ENCODE measurements at places on chromosomes 2 and 18.
A peak's percentile ranks its signal among the peaks of the same experiment; 100 is the strongest.

GRCh38 chr2:131488306-131489205 lies 3.6 kb downstream of the MZT2A start:
- peak overlapping the region; percentile 75 for H3K27ac ChIP-seq
- H3K4me1 ChIP-seq: peaks cover 12% of the 10 kb centered on the region
- peaks cover 3% of the 10 kb centered on the region for H3K36me3 ChIP-seq

- no peak overlapping the region for H3K27ac ChIP-seq
- H3K36me3 ChIP-seq: no peaks in the 10 kb centered on the region
- no peaks in the 10 kb centered on the region for H3K4me1 ChIP-seq
- no peaks in the 10 kb centered on the region for H3K27me3 ChIP-seq
These were observed 242.6 kb upstream of the KCNJ3 start for GRCh38 chr2:154455866-154456265.

- DNase-seq: no peak
- H3K4me3 ChIP-seq: peak overlapping the region; percentile 68
- H3K36me3 ChIP-seq: no peaks in the 10 kb centered on the region
- peaks cover 17% of the 10 kb centered on the region for H3K4me1 ChIP-seq
These were observed 31.0 kb upstream of the SLC3A1 start for GRCh38 chr2:44244135-44244871.

GRCh38 chr18:10397004-10397403 lies 57.4 kb upstream of the APCDD1 start:
- H3K27ac ChIP-seq: no peak overlapping the region
- H3K4me1 ChIP-seq: no peaks in the 10 kb centered on the region
- no peak overlapping the region for H3K4me3 ChIP-seq
- peaks cover 27% of the 10 kb centered on the region for H3K27me3 ChIP-seq
- DNase-seq: no peak

GRCh38 chr2:237691029-237691907 lies 63.9 kb downstream of the LRRFIP1 start:
- H3K4me3 ChIP-seq: peak overlapping the region; percentile 88
- H3K36me3 ChIP-seq: peaks cover 8% of the 10 kb centered on the region
- H3K27ac ChIP-seq: peak overlapping the region; percentile 99
- H3K4me1 ChIP-seq: peaks cover 63% of the 10 kb centered on the region

- no peak overlapping the region for H3K4me3 ChIP-seq
- no peak overlapping the region for H3K27ac ChIP-seq
- no peaks in the 10 kb centered on the region for H3K27me3 ChIP-seq
- H3K4me1 ChIP-seq: peaks cover 5% of the 10 kb centered on the region
- no peak for DNase-seq
These were observed 58.0 kb downstream of the DTNB start for GRCh38 chr2:25615386-25615785.

GRCh38 chr18:13813271-13813849 lies 10.6 kb upstream of the MC5R start:
- peaks cover 41% of the 10 kb centered on the region for H3K27me3 ChIP-seq
- DNase-seq: peak; percentile 29
- H3K4me3 ChIP-seq: no peak overlapping the region
- H3K27ac ChIP-seq: no peak overlapping the region
- H3K36me3 ChIP-seq: no peaks in the 10 kb centered on the region
- H3K4me1 ChIP-seq: peaks cover 6% of the 10 kb centered on the region

GRCh38 chr2:99880148-99880963 lies 262.0 kb downstream of the AFF3 start:
- no peak overlapping the region for H3K4me3 ChIP-seq
- H3K36me3 ChIP-seq: no peaks in the 10 kb centered on the region
- H3K4me1 ChIP-seq: no peaks in the 10 kb centered on the region
- DNase-seq: no peak
- H3K27me3 ChIP-seq: peaks cover 10% of the 10 kb centered on the region

DNA sequence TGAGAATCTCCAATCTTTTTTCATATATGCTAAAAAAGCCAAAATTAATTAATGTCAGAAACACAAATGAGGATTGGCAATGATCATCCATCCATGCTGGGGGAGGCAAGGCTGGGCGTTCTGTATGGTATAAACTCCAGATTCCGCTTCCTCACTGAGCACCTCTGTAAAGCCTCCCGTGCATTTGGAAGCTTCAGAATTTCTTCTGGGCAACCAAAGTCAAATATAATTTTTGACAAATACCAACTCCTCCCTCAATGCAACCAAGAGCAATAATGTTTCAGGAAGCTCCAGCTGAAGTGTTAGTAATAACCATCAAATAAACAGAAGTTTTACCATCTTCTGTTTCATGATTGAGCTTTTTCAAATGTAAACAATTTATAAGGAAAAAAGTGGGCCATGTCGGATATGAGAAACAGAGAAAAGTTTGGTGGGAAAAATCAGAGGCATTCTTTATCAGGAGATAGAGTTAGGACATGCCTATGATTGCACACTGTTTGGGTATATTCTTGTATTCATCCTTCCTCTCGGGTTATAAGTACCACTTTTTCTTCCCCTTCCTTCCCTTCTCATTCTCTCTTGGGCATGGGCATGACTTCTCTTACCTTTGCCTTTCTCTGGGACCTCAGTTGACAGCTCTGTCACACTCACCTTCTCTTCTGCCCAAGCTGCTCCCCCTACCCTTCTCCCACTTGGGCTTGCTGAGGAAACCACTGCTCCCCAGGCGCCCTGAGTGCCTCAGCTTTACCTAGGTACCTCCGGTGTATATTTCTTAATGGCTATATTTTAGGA lies 149.5 kb upstream of the ZEB2 start:
- DNase-seq: no peak
- peaks cover 30% of the 10 kb centered on the region for H3K27me3 ChIP-seq
- H3K36me3 ChIP-seq: peaks cover 2% of the 10 kb centered on the region
- no peak overlapping the region for H3K27ac ChIP-seq
- no peak overlapping the region for H3K4me3 ChIP-seq

DNA sequence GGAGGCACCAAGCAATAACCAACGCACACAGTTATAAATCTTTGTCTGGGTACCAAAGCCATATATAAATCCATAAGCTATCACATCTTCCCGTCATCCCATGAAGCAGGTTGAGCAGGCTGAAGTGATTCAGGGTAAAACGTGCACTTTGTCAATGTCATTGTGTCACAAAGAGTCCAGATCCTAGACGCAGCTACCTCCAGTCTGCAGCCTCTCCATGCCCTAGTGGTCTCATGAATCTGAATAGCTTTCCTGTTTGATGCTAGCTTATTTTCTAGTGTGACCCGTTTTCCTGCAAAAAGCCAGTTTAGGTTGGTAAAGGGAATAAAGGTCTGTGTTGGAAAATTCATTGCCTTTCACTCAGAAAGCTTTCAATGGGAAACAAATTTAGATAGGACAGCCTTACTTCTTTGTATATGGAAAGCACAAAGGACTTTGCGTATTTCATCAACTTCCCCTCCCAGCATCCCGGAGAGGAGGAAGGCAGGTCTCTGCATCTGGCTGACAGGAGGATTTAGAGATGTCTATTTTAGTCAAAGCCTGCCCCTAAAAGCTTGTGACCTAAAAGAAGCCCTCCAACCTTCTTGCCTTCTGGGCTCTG lies 222.3 kb upstream of the ARL4C start:
- peaks cover 54% of the 10 kb centered on the region for H3K27me3 ChIP-seq
- H3K27ac ChIP-seq: no peak overlapping the region
- no peaks in the 10 kb centered on the region for H3K36me3 ChIP-seq
- no peak overlapping the region for H3K4me3 ChIP-seq

GRCh38 chr2:88074854-88075292 lies 7.2 kb downstream of the SMYD1 start:
- peak overlapping the region; percentile 29 for H3K27ac ChIP-seq
- DNase-seq: no peak
- peaks cover 25% of the 10 kb centered on the region for H3K27me3 ChIP-seq
- no peaks in the 10 kb centered on the region for H3K4me1 ChIP-seq
- H3K36me3 ChIP-seq: no peaks in the 10 kb centered on the region

- no peaks in the 10 kb centered on the region for H3K36me3 ChIP-seq
- DNase-seq: no peak
These were observed 430.0 kb upstream of the TNP1 start for GRCh38 chr2:217289907-217290280.

GRCh38 chr2:104371087-104371781 lies 482.7 kb upstream of the POU3F3 start:
- DNase-seq: no peak
- H3K36me3 ChIP-seq: no peaks in the 10 kb centered on the region
- no peak overlapping the region for H3K4me3 ChIP-seq
- H3K27ac ChIP-seq: no peak overlapping the region

GRCh38 chr2:160613466-160614153 lies 120.0 kb upstream of the RBMS1 start:
- DNase-seq: no peak
- no peak overlapping the region for H3K27ac ChIP-seq
- H3K36me3 ChIP-seq: no peaks in the 10 kb centered on the region
- peaks cover 5% of the 10 kb centered on the region for H3K4me1 ChIP-seq
- H3K4me3 ChIP-seq: no peak overlapping the region

DNA sequence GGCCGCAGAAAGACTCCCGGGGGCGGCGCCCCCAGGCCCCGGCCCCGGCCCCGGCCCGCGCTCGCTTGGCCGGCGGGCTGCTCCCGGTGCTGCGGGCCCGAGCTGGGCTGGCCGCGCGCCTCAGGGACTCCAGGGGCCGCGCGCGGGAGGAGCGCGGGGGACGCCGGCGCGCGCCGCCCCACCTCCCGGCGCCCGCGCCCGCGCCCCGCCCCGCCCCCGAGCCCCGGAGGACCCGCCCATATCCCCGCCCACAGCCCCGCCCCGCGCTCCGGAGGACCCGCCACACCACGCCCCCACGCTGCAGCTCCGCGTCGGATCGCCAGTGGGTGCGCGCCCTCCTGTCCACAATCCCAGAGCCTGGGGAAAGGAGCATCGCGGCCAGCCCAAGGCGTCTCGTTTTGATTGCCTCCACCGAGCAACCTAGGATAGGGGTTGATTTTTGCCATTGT lies at the start of gene PARD6G:
Gene PARD6G (minus strand): TSS at position 122 of the 449 bp plus-strand sequence. CDS start 166 bp downstream, outside the sequence.
- peak within 1 kb of the TSS; percentile 84 for H3K4me3 ChIP-seq
- peaks cover 4% of the 10 kb centered on the region for H3K36me3 ChIP-seq
- peak; percentile 46 for DNase-seq

DNA sequence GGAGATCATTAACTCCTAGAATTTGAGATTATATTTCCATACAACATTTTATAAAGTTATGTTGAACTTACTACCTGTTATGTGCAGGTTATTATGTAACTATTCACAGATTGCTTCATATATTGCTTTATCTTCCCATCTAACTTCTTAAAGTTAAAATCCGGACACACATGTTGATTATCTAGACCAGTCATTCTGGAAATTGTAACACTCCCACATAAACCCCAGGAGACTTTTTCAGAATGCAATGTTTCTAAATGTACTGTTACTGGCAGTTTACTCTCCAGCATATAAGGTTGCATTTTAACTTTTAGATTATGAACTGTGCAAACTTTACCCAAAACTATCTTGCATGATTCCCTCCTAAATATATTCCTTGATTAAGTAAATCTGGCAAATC lies 70.5 kb upstream of the FAM117B start:
- H3K36me3 ChIP-seq: no peaks in the 10 kb centered on the region
- no peak overlapping the region for H3K4me3 ChIP-seq
- no peaks in the 10 kb centered on the region for H3K4me1 ChIP-seq
- H3K27me3 ChIP-seq: no peaks in the 10 kb centered on the region
- H3K27ac ChIP-seq: peak overlapping the region; percentile 32

DNA sequence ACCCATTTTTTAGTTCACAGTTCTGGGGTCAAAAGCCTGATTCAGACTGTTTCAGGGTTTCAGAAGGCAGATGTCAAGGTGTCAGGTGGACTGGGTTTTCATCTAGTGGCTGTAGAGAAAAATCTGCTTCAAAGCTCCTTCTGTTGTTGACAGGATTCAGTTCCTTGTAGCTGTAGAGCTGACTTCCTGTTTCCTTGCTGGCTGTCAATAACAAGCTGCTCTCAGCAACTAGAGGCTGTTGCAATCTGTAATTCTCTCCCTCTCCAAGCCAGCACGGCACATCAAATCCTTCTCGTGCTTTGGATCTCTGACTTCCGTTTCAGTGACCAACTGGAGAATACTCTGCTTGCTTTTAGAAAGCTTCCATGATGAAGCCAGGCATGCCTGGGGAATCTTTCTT lies 179.4 kb downstream of the DOK6 start:
- no peaks in the 10 kb centered on the region for H3K27me3 ChIP-seq
- H3K27ac ChIP-seq: peak overlapping the region; percentile 44
- peak overlapping the region; percentile 72 for H3K4me3 ChIP-seq
- H3K4me1 ChIP-seq: peaks cover 6% of the 10 kb centered on the region
- DNase-seq: no peak

DNA sequence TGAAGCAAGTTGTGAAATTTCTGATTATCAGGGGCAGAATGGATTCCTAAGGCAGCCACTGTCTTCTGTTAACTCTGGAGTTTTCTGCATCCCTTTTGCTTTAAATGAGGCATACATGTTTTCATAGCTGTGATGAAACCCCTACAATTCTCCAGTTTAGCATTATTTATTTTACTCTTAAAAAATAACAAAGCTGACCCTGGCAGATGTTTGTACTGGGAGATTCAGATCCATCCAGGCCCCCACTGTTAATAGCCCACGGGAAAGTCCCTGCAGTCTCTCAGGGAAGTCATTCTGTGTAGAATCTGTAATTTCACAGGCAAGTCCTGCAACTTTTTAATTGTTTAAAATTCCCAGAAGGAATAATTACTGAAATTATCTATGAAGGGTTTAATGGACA lies 353 bp upstream of the SULT1C4 start:
- H3K4me1 ChIP-seq: no peaks in the 10 kb centered on the region
- no peak for DNase-seq
- peaks cover 20% of the 10 kb centered on the region for H3K27me3 ChIP-seq
- H3K36me3 ChIP-seq: no peaks in the 10 kb centered on the region

DNA sequence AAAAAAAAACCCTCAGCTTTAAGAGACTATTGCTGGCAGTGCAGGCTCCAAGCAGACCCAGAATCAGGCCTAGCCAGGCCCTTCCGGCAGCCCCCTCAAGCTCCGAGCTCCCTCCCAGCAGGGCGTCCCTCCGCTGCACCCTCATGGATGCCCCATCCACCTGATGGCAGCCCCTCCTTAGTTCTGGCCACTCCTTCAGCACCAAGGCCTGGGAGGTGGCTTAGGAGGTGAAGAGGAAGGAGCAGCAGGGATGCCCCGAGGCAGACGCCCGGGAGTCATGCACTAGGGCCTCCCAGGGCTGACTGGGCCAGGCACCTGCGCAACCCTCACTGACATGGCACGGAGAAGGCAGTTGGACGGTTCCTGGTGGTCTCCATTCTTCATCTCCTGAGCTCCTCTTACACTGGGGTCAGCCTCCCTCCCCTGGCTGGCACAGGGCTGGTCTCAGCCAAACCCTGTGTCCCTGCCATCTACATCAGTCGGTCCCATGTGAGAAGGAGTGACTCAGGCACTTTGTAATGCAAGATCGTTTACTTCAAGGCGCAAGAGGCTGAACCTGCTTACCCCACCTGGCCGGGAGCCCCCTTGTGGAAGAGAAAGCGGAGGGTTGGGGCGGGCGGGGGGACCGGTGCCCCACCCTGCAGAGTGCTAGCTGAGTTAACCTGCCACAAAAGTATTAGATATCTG lies 53.5 kb upstream of the ID2 start:
- peaks cover under 1% of the 10 kb centered on the region for H3K27me3 ChIP-seq
- no peak overlapping the region for H3K27ac ChIP-seq
- H3K36me3 ChIP-seq: peaks cover 2% of the 10 kb centered on the region
- DNase-seq: no peak
- no peak overlapping the region for H3K4me3 ChIP-seq

GRCh38 chr2:73931531-73932500 lies 5.1 kb downstream of the DGUOK start:
- peaks cover 14% of the 10 kb centered on the region for H3K36me3 ChIP-seq
- H3K27me3 ChIP-seq: no peaks in the 10 kb centered on the region
- H3K4me3 ChIP-seq: peak overlapping the region; percentile 55
- peak overlapping the region; percentile 88 for H3K27ac ChIP-seq
- no peak for DNase-seq

- peaks cover 22% of the 10 kb centered on the region for H3K36me3 ChIP-seq
- H3K4me1 ChIP-seq: peaks cover 41% of the 10 kb centered on the region
- peak overlapping the region; percentile 100 for H3K27ac ChIP-seq
- H3K4me3 ChIP-seq: peak overlapping the region; percentile 97
These were observed 679 bp downstream of the CLK1 start for GRCh38 chr2:200863782-200864175.

GRCh38 chr2:7619203-7619970 lies 702.2 kb downstream of the RNF144A start:
- no peak overlapping the region for H3K4me3 ChIP-seq
- H3K27me3 ChIP-seq: no peaks in the 10 kb centered on the region
- H3K4me1 ChIP-seq: no peaks in the 10 kb centered on the region
- no peaks in the 10 kb centered on the region for H3K36me3 ChIP-seq
- DNase-seq: no peak

Data from T-helper 17 cell (primary cell).